ENCODE measurements at places on chromosomes 12 and 14. TPM values are rescaled to one million over a fixed set of nuclear protein-coding genes. Genes with fewer than 3 reads are reported as not detected.

DNA sequence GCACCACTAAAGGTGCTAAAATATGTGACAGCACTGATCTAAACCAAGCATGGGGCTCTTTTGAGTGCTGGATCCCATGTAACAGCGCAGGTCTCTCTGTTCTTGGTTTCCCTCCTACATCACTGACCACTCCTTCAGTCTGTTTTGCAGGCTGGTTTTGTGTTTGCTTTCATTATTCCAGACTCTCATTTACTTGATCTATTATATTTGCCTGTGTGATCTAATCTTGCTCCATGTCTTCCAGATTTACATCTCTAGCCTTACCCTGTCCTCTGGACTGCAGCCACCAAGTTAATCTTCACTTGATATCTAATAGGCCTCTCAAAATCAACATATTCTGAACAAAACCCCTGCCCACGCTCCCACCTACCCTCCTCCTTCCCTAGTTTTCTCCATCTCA is 8.6 kb downstream of the GLIPR1 start:
- no peaks in the 10 kb centered on the region for H3K27me3 ChIP-seq
- H3K27ac ChIP-seq = peak overlapping the region; percentile 82
- H3K36me3 ChIP-seq = no peaks in the 10 kb centered on the region
- peaks cover 50% of the 10 kb centered on the region for H3K4me1 ChIP-seq

GRCh38 chr12:32490801-32491200 is 91.4 kb downstream of the FGD4 start:
- no peak overlapping the region for H3K4me3 ChIP-seq
- no peaks in the 10 kb centered on the region for H3K27me3 ChIP-seq
- no peaks in the 10 kb centered on the region for H3K4me1 ChIP-seq
- H3K27ac ChIP-seq = no peak overlapping the region
- DNase-seq = no peak

- no peaks in the 10 kb centered on the region for H3K27me3 ChIP-seq
- H3K4me3 ChIP-seq = no peak overlapping the region
- H3K36me3 ChIP-seq = no peaks in the 10 kb centered on the region
Measured at GRCh38 chr12:44223736-44224135, 387.9 kb downstream of the TMEM117 start.

HHIPL1 gene
- not detected for total RNA-seq

DNA sequence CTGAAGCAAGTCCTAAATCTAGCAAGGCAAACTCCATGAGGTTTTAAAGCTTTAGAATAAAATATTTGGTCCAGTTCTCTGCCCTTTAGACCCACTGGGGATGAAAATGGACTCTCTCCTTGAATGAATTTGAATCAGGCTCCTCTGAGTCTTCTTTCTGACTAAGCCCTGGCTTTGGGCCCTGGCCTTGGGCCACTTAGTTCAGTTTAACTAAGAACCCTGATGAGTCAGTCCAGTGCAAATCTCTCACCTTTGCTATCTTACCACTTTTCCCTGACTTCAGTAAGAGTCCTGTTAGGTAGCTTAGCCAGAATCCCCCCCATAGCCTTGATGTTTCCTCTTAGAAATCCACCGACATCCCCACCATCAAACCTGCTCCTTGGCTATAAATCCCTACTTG is 427.5 kb downstream of the SNAPC1 start:
- no peak overlapping the region for H3K4me3 ChIP-seq
- H3K4me1 ChIP-seq = no peaks in the 10 kb centered on the region
- no peaks in the 10 kb centered on the region for H3K36me3 ChIP-seq
- no peak overlapping the region for H3K27ac ChIP-seq
- DNase-seq = no peak

GRCh38 chr12:5614256-5614655 is 182.3 kb downstream of the NTF3 start:
- no peak overlapping the region for H3K4me3 ChIP-seq
- DNase-seq = no peak
- H3K4me1 ChIP-seq = no peaks in the 10 kb centered on the region
- no peaks in the 10 kb centered on the region for H3K36me3 ChIP-seq
- no peak overlapping the region for H3K27ac ChIP-seq

DNA sequence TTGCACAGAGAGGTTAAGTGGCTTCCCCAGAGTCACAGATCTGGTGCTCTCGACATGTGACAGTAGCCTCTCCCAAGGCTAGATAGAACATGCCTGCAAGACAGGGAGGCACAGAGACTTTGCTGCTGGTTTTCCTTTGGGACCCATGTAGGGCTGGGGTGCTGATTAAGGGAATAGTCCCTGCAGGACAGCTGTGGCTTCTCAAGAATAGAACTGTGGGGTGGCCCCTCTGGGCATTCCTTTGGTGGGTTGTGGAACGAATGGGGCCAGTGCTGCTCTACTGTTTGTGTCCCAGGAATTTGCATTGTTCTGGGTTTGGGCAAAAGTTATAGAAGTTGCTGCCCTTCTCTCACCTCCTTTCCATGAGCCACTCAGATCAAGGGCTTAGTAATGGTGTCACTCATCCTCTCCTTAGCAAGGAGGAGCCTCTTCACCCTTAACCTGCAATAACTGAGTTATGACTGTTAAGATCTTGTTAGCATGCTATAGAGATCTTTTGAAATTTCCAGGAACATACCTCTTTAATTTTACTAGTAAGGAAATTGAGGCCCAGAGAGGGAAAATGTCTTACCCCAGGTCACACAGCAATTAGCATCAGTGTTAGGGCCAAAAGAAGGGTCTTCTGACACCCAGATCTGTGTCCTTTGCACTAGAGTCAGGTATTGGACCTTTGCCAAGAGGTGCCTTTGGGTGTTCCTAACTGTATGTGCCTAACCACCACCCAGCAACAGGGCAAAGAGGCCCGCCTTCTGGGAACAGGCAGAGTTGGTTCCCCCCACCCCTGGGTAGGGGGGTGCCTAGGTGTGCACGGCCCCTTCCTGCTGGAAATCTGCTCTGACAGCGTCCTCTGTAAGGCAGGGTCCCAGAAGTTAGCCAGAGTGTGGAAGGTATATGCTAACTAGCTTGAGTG is 31.4 kb downstream of the CD9 start:
- H3K36me3 ChIP-seq = peaks cover 27% of the 10 kb centered on the region
- H3K27ac ChIP-seq = no peak overlapping the region
- H3K4me1 ChIP-seq = peaks cover 47% of the 10 kb centered on the region
- no peaks in the 10 kb centered on the region for H3K27me3 ChIP-seq

GRCh38 chr14:106491851-106492250 is 965.5 kb downstream of the TMEM121 start:
- H3K27ac ChIP-seq = no peak overlapping the region
- H3K4me3 ChIP-seq = no peak overlapping the region
- DNase-seq = no peak

DNA sequence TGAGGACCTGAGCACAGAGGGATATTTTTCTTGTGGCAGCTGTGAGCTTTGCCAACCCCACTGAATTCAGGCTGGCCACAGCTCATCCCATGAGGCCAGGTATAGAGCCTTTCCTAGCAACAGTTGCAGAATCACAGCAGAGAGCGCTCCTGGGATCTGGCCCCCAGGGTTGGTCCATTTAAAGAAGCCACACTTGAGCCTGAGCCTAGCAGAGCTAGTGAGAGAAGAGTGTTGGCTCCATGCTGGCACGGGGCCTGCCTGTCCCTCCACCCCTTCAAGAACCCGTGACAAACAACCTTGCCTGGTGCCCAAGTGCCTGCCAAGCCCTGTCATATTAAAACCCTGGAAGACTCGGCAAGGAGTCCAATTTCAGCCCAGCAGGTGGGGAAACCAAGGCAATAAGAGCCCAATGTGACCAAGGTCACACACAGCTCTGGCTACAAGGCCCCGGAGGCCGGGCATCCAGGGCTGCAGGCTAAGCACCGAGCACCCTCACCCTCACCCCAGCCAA is 91.6 kb downstream of the LRRC74A start:
- H3K27ac ChIP-seq = peak overlapping the region; percentile 99
- no peak for DNase-seq
- no peak overlapping the region for H3K4me3 ChIP-seq

VRTN gene
- 0.10 TPM for total RNA-seq

GRCh38 chr12:102023343-102023930 is 38.4 kb downstream of the WASHC3 start:
- no peak for DNase-seq
- no peak overlapping the region for H3K4me3 ChIP-seq
- H3K27ac ChIP-seq = no peak overlapping the region

- H3K36me3 ChIP-seq = no peaks in the 10 kb centered on the region
- H3K4me3 ChIP-seq = no peak overlapping the region
- H3K27me3 ChIP-seq = no peaks in the 10 kb centered on the region
- DNase-seq = peak; percentile 19
- no peak overlapping the region for H3K27ac ChIP-seq
Measured at GRCh38 chr12:56931474-56931978, 2.7 kb downstream of the SDR9C7 start.

- no peak for DNase-seq
- H3K4me3 ChIP-seq = no peak overlapping the region
- no peaks in the 10 kb centered on the region for H3K36me3 ChIP-seq
- H3K27me3 ChIP-seq = no peaks in the 10 kb centered on the region
Measured at GRCh38 chr14:58177125-58177524, 22.8 kb upstream of the ACTR10 start.

DNA sequence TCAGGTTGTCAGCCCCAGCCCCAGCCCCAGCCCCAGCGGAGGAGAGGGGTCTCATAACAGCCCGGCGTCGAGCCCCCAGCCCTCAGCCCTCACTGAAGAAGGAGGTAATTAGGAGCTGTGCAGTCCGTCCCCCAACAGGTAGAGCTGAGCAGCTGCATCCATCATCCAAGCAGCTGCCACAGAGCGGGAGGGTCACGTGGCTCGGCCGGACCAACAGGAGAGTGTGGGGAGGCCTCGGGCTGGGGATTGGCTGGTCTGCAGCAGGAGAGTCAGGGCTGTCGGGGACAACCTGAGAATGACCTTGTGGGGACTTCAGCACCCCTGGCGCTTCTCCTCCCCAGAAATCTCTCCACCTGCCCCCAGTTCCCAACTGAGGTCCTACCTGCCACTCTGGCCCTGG is 29.6 kb downstream of the SMUG1 start:
- H3K4me1 ChIP-seq = peaks cover 14% of the 10 kb centered on the region
- H3K4me3 ChIP-seq = no peak overlapping the region
- DNase-seq = peak; percentile 50
- H3K27ac ChIP-seq = no peak overlapping the region
- H3K36me3 ChIP-seq = no peaks in the 10 kb centered on the region

DNA sequence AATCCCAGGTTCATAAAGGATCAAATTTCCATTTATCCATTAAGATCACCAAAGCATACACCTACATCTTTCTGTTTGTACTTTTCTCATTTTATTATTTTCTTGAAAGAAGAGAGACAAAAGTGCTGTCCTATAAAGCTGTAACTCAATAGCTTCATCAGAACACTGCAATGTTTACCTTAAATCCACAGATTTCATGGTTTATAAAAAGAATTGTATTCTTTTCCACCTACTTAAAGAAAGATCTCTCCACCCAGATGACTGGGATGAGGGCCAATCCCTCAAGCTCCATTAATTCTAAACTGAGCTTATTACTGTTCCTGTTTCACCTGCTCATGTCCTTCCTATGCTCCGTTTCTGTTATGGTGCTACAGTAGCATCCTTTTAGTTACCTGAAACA is 470.6 kb downstream of the BCAT1 start:
- H3K36me3 ChIP-seq = no peaks in the 10 kb centered on the region
- H3K27me3 ChIP-seq = no peaks in the 10 kb centered on the region
- H3K4me3 ChIP-seq = no peak overlapping the region
- no peaks in the 10 kb centered on the region for H3K4me1 ChIP-seq

DNA sequence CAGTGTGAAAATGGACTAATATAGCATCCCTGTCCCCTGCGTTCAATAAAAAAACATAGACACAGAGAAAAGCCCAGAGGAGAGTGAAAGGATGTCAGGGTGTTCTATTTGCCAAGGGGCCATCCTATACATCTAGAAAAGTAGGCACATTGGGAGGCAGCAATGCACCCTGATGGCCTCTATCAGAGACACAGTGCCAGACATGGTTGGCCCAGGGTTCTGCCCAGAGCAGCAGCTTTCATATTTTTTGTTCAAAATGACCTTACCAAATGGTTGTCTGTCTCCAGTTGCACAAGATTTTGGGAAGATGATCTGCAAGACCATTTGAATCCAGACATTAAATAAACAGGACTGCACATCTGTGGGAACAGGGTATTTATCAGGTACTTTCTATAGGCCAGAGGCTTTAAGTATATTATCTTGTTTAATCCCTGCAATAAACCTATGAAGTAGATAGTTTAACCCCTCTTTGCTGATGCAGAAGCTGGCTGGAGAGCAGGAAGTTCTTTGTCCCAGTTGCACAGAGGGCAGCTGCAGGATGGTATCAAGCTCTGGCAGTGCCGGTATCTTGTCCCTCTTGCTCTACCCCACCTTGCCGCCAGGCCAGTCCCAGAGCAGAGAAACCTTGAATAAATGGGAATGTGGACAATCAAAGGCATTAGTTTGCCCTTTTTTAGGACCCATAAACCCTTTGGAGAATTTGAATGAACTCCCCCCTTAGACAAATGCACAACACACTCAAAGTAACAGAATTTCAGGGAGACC is 171.8 kb upstream of the PWP1 start:
- H3K36me3 ChIP-seq = no peaks in the 10 kb centered on the region
- no peaks in the 10 kb centered on the region for H3K27me3 ChIP-seq
- H3K4me3 ChIP-seq = no peak overlapping the region
- DNase-seq = no peak

GRCh38 chr14:92207012-92207927 is 85.5 kb downstream of the CPSF2 start:
- no peaks in the 10 kb centered on the region for H3K4me1 ChIP-seq
- DNase-seq = no peak
- no peaks in the 10 kb centered on the region for H3K36me3 ChIP-seq
- H3K27ac ChIP-seq = no peak overlapping the region
- H3K4me3 ChIP-seq = no peak overlapping the region

CCDC198 gene
- not detected for total RNA-seq

DNA sequence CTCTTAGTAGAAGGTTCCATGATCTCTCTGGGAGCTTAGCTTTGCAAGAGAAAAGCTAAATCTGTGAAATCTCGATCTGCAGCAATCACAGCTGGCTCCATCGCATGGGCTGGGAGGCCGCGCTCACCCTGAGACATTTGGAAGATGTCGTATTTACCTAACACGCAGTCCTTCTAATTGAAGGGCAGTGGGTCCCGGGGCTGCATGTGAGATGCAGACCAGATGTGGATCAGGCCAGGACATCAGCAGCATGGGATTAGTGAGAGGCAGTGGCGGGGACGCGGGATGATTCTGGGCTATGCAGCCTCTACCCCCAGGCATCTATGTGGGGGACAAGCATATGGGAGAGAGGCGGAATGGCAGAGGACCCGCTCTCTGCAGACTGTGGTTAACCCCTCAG is 312.4 kb upstream of the RTL1 start:
- no peak for DNase-seq
- no peaks in the 10 kb centered on the region for H3K4me1 ChIP-seq
- H3K27ac ChIP-seq = no peak overlapping the region
- no peak overlapping the region for H3K4me3 ChIP-seq
- H3K27me3 ChIP-seq = no peaks in the 10 kb centered on the region

- peak overlapping the region; percentile 35 for H3K27ac ChIP-seq
- peaks cover 7% of the 10 kb centered on the region for H3K36me3 ChIP-seq
- DNase-seq = no peak
- H3K4me1 ChIP-seq = peaks cover 12% of the 10 kb centered on the region
Measured at GRCh38 chr12:110039085-110039807, 9.1 kb downstream of the C12orf76 start.

ALDH1L2 gene
- total RNA-seq = 1.5 TPM

GRCh38 chr12:123442774-123443173 is 6.3 kb upstream of the RILPL2 start:
- no peaks in the 10 kb centered on the region for H3K36me3 ChIP-seq
- H3K27me3 ChIP-seq = no peaks in the 10 kb centered on the region
- no peak overlapping the region for H3K4me3 ChIP-seq
- DNase-seq = no peak
- no peaks in the 10 kb centered on the region for H3K4me1 ChIP-seq

IFNG-AS1 gene
- not detected for total RNA-seq

TMCC3 gene
- total RNA-seq = 4.5 TPM

- no peak overlapping the region for H3K27ac ChIP-seq
- no peaks in the 10 kb centered on the region for H3K4me1 ChIP-seq
- no peak for DNase-seq
- H3K4me3 ChIP-seq = no peak overlapping the region
- H3K36me3 ChIP-seq = no peaks in the 10 kb centered on the region
Measured at GRCh38 chr14:51449681-51450080, 202.0 kb upstream of the FRMD6 start.

HCAR2 gene
- not detected for total RNA-seq
